CMK (cell line): ENCODE measurements at places on chromosomes 7 and 10.

DNA sequence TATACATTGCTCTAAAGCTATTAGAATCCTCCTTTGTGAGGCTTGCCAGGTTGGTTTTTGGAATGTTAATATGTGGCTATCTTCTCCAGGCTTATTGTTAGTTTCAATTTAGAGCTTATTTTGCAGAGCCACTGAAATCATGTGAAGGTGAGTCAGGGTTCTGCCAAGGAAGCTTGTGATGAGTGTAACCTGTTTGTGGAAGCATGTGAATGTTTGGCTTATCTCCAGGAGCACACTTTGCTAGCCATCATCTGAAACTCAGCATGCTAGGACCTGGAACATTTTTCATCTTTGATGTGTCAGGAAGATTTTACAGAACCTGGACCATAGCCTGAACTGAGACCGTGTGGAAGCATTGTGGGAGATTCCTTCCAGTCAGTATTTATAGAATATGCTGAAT lies 197.3 kb downstream of the PPP1R9A start:
- no peak for DNase-seq

GRCh38 chr10:77771851-77772250 lies 134.2 kb upstream of the KCNMA1 start:
- DNase-seq, result no peak

DNA sequence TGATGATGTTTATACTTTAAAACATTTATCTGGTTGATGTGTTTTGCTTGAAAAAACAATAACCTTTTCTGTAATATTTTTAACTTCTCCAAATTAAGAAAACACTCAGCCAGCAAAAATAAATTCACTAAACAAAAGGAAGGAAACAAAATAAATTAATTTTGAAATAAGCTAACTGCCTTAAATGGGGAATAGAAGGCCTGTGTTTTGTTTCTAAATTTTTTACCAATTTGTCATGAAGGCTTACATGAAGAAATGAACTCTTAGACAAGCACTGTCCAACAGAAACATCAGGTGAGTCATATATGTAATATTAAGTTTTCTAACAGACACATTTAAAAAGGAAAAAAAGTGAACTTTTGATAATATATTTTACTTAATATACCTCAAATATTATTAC lies 68.5 kb downstream of the LRRN3 start:
- no peak for DNase-seq

DNA sequence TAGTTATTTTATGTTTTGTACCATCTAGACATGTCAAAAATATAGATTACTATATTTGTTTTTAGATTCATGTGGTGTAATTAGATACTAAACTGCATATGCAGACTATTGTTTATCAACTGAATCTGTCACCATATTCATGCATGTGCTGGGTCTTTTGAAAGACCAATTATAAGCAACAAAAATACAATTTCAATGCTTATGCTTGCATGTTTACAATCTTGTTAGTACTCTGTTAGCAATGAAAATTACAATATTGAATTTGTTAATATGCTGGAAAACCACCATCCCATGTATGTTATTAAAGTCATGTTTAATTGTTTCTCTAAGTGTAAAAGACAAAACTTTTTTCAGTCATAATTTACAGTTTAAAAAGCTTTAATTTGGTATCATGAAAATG lies 140.9 kb downstream of the HGF start:
- no peak for DNase-seq

DNA sequence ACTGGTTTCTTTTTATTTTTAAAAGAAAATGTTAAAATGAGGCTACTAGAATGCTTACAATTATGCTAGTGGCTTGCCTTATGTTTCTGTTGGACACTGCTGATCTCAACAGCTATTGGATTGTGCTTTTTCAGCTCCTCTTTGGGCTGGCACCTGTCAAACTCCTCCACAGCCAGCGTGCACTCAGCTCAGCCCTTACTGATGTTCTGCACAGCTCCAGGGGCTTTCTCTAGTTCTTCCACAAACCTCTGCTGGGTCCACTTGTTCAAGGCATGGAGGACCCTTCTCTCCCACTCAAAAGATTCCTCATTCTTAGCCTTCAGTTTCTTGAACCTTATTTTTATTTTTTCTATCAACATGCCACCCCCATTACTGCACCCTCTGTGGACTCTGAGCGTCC lies 96.0 kb downstream of the VIPR2 start:
- no peak for DNase-seq

DNA sequence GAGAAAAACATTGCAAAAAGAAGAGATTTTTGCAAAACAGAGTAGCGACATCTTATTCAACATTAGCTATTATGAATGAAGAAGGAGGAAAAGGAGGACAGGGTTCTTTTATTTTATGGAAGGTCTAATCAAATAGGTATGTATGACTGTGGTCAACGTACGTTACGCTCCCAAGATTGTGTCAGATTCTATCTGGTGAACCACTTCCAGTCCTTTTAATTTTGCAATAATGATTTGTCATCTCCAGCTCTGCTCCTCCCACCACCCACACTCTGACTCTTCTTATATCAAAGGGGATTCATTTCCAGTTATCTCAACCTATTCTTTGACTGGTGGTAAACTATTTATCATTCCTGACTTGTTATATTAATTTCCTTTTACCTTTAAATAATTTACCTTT lies 259.9 kb downstream of the CACNA2D1 start:
- DNase-seq, result no peak

DNA sequence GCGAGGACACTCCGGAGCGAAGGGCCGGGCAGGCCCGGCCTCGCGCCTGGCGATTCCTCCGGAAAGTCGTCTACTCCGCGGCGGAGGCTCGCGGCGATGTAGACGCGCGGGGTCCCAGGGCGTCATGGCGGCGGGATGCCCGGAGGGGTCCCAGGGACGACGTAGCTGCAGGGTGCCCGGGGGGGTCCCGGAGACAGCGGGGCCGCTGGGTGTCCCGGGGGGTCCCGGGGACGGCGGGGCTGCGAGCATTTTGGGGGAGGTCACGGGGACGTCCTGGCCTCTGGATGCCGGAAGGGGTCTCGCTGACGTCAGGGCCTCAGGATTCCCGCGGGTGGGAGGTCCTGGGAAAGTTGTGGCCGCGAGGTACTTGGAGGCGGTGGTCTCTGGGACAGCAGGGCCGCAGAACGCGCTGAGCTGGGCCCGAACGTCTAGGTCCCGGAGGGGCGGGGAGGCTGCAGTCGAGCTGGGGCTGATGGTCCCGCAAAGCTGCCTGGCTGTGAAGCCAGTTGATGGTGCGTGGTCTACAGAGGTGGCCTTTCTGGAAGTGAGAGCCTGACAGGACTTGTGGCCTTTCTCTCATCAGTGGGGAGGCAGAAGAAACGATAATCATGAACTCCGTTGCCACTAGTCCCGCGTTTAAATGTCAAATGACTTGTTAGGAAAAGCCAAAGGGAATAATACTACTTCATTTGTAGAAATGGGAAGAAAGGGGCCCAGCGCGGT lies 637 bp downstream of the HSPA14 start:
- peak; percentile 24 for DNase-seq

GRCh38 chr10:11535346-11535959 lies 76.0 kb downstream of the USP6NL start:
- no peak for DNase-seq

GRCh38 chr7:3415861-3416312 lies 114.8 kb downstream of the SDK1 start:
- no peak for DNase-seq

GRCh38 chr10:7686351-7687171 lies 16.6 kb upstream of the ITIH2 start:
- DNase-seq, result no peak

DNA sequence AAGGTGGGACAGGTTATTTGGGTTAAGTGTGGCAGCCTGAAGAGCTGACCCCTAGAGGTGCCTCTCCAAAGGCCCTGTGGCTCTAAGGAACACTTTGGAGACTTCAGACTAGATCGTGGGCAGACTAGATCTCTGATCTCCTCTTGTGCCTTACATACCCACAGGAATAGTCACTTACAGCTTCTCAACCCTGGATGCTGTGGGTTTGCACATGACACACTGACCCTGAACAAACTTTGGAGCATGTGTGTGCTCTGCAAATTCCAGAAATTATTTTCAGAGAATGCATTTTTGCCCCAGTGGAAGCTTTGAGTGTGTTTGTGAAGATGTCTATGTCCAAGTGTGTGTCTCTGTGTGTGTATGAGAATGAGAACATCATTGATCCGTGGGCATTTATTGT lies 119.6 kb downstream of the EMX2 start:
- no peak for DNase-seq

GRCh38 chr7:111750878-111751277 lies 188.6 kb upstream of the IMMP2L start:
- no peak for DNase-seq

DNA sequence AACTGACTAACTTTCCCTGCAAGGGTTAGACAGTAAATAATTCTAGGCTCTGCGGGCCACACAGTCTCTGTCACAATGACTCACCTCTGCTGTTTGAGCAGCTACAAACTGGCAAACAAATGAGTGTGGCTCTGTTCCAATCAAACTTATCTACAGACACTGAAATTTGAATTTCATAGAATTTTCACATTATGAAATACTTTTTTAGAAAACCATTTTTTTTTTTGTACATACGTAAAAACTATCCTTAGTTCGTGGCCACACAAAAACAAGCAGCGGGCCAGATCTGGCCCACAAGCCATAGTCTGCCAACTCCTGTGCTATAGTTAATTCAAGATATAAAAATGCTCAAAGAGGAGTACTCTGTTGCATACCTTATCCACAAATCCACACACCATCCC lies 32.6 kb downstream of the PIP4K2A start:
- no peak for DNase-seq

GRCh38 chr7:128037880-128038619 lies 6.8 kb upstream of the LRRC4 start:
- DNase-seq, result no peak

- no peak for DNase-seq
Measured at GRCh38 chr10:110651044-110651958, 7.2 kb downstream of the RBM20 start.

GRCh38 chr10:123459371-123460091 lies 206.6 kb upstream of the GPR26 start:
- no peak for DNase-seq

DNA sequence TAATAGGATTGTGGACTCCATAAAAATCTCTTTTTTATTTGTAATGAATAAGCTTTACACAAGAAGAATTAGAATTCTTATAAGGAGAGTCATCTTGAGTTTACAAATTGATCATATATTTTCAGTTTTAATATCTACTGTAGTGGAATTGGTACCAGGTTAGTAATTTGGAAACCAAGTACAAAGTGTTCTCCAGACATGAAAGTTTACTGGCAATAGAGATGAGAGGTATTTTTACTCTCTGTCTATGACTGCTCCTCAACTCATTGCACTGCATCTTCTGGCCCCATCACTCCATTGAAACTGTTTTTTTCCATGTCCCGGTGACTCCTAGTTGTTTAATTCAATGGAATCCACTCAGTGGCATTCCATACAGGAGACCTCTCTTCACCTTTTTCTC lies 164.5 kb upstream of the SMIM30 start:
- no peak for DNase-seq

- DNase-seq, result no peak
Measured at GRCh38 chr10:103804871-103805270, 50.5 kb downstream of the SH3PXD2A start.

DNA sequence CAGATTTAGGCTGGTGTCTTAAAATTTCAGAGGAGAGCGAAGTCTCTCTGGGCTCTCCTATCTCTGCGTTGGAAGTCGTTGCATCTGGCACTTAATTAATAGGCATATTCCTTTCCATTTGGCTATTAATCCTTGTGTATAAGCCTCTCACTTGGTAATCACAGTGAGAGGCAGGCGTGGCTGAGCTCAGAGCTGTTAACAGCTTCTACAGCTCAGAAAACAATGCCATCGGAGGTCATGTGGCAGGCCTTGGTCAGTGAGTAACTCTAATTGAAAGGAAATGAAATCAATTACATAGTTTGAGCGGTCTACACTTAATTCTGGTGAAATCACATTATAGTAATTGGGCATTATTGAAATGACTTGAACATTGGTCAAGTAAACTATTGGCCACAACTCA lies 135.1 kb downstream of the DPY19L1 start:
- no peak for DNase-seq

- no peak for DNase-seq
Measured at GRCh38 chr7:143199040-143199439, 15.8 kb downstream of the TAS2R39 start.

DNA sequence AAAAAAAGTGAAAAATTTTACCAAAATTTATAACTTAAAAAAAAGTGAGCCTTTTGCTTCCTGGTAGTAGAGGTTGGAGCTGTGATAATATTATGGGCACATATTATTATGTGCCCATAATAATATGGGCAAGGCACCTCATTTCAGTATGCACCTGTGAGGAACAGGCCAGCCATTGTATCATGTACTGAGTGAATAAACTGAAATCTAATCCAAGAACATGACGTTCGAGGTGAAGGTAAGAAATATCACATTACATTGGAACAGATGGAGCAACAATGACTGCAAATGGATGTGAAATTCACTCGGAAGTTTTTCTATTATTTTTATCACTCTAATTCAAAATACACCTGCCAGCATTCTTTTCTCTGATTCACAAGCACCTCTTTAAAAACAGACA lies 216.0 kb downstream of the KLF6 start:
- no peak for DNase-seq

GRCh38 chr7:116277070-116277469 lies 66.7 kb downstream of the TES start:
- no peak for DNase-seq

- DNase-seq, result no peak
Measured at GRCh38 chr10:48564466-48565160, 40.3 kb downstream of the ARHGAP22 start.

GRCh38 chr10:116041948-116042347 lies 231.1 kb downstream of the GFRA1 start:
- DNase-seq, result no peak

DNA sequence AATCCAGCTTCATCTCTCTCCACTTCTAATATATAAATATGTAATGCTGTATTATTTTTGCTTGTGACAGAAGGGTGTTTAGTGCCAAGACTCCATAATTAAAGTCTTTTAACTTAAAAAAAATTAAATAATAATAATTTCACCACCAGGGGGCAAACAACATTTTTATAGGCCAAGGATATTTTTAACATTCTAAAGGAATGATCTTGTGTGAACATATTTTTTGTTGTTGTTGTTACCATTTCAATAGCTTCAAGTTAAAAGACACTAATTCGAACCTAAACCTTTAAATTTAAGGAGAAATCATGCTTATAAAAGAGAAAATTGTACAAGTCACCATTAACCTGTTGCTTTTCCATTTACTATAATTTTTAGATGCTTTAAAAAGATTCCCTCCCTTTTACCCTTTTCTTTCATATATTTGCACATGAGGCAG lies 7.5 kb upstream of the DNAJC1 start:
- DNase-seq, result no peak

DNA sequence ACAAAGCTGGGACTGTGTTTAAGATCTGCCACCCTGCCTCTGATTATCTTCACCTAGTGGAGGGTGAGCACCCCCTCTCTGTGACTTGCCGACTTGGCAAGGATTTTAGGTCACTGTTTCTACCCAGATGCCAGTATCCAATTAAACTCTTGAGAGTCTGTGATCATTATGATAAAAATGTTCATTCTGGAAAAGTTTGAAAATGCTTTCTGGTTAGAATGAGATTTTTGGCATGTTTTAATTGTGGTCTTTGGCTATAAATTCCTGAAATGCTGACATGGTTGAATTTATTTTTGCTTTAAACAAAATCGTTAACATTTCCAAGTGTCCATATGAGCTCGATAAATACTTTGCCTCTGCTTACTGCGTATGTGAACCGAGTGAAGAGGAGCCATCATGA lies 221.4 kb downstream of the BICC1 start:
- DNase-seq, result no peak
